Purkinje cell (primary cell): ENCODE measurements at places on chromosomes 1 and 21. TPM values are rescaled to one million over a fixed set of nuclear protein-coding genes. Genes with fewer than 3 reads are reported as not detected.

Gene ZSWIM5
- 1.1 and 2.1 TPM in 2 replicates for polyA plus RNA-seq

Gene FGR
- 1.0 TPM in 1 of 2 replicates, not detected in the other for polyA plus RNA-seq

Gene PKP1
- not detected in 2 replicates for polyA plus RNA-seq

Gene GCSAML
- 0.06 and 1.9 TPM in 2 replicates for polyA plus RNA-seq

Gene PKN2
- polyA plus RNA-seq = 12.4 and 15.9 TPM in 2 replicates

Gene OR6N1
- not detected in 2 replicates for polyA plus RNA-seq

Gene ANKRD34A
- polyA plus RNA-seq = 8.1 and 10.7 TPM in 2 replicates

Gene GSTM1
- polyA plus RNA-seq = 17.9 and 26.0 TPM in 2 replicates

Gene CTPS1
- 22.7 and 25.4 TPM in 2 replicates for polyA plus RNA-seq

Gene AMY1B
- polyA plus RNA-seq = not detected in 2 replicates

Gene PDPN
- polyA plus RNA-seq = 4.1 TPM in 2 replicates

Gene FMO2
- polyA plus RNA-seq = 0.34 TPM in 1 of 2 replicates, not detected in the other

Gene GALNT2
- polyA plus RNA-seq = 5.0 and 6.3 TPM in 2 replicates
